ENCODE measurements at places on chromosomes 7 and 10.
A peak's percentile ranks its signal among the peaks of the same experiment; 100 is the strongest.

DNA sequence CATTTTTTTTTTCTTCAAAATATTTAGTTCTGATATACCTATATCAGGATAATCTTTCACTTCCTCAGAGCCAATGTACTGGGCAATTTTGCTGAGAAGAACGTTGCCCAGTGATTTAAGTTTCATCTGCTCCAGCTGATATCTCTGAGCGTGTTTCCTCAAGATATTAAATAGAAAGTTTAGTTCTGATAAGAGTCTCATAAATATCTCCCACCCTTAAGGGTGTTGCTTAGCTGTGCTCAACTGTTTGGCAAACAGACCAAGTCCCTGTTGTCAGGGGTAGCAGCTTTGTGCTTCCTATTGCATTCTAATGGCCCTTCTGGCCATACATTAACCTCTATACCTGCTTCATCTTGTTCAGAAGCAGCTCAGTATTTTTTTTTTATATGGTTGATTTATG is 84.7 kb upstream of the GPR141 start:
- no peak for DNase-seq

DNA sequence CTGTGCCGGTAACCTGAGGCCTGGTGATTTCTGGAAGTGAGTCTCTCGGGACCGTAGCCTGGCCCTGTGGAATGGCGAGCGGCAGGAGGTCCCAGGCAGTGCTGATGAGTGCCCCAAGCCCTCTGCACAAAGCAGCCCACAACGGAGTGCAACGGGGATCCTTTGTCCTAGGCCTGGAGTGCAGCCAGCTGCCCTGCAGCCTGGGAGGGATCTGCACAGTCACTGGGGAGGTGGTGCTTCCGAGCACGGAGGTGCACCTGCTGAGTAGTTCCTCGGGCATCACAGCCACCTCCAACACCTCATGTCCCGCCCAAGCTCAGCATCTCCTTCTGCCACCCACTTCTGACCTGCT is 162.8 kb upstream of the ZMIZ1 start:
- no peak for DNase-seq

- no peak for DNase-seq
These were observed 131.3 kb downstream of the CACNB2 start for GRCh38 chr10:18271491-18271890.

GRCh38 chr7:74479066-74479781 is 25.5 kb downstream of the GTF2IRD1 start:
- DNase-seq = peak; percentile 69

DNA sequence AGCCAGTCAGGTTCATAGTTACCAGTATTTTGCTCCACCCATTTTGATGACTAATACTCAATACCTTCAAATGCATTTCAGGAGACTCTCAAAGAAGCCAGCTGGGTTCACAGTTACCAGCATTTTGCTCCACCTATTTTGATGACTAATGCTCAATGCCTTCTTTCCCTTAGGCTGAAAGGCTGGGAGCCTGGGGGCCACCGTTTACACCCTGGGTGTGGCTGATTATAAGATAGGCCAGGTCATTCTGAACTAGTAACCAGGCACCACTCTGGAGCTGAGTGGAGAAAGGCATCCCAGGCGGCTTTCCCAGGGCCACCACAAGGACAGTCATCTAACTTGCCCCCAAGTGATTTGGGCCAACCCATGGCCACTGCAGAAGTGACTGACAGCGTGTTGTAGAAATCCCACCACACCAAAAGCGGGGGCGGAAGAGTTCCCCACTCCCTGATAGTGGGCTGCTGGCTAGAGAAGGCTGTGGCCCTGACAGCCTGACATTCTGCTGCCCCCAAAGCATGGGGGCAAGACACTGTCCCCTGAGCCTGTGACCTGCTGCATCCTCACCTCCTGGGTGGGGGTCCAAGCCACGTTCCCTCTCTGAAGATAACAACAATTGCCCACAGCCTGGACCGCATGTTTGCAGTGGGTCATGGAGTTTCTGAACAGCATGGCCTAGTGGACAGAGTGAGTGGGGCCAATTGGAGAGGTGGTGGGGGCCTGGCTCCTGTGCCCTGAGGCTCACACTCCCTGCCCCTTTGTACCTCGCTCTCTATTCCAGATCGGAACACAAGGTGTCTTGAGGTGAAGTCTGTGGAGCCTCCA is 23.0 kb upstream of the ZNF488 start:
- DNase-seq = no peak

All from COLO829 (cell line).